CD8-positive, alpha-beta memory T cell (primary cell): ENCODE measurements at places on chromosomes 7 and 10.

- no peaks in the 10 kb centered on the region for H3K27me3 ChIP-seq
- no peaks in the 10 kb centered on the region for H3K36me3 ChIP-seq
- no peak for DNase-seq
- no peak overlapping the region for H3K27ac ChIP-seq
- H3K4me1 ChIP-seq, result no peaks in the 10 kb centered on the region
- H3K4me3 ChIP-seq, result no peak overlapping the region
Measured at GRCh38 chr7:17545348-17545747, 246.9 kb downstream of the AHR start.

DNA sequence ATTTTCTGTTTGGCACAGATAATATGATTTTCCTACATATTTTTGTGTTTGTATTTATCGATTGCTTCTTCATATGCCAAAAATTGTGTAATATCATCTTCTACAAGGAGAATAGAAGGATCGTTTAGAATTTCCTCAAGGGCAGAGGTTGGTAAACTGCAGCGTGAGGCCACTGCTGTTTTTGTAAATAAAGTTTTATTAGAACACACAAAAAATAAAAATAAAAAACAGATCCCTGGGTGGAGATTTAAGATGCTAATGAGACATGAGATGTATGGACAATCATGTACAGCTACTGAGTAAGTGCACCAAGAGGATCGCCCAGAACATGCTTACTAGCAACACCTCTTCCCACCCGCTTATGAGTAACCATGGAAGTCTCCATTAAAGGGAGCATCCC is 9.6 kb downstream of the LYZL2 start:
- H3K4me3 ChIP-seq, result no peak overlapping the region
- no peak overlapping the region for H3K27ac ChIP-seq
- DNase-seq, result no peak
- no peaks in the 10 kb centered on the region for H3K4me1 ChIP-seq
- no peaks in the 10 kb centered on the region for H3K36me3 ChIP-seq

DNA sequence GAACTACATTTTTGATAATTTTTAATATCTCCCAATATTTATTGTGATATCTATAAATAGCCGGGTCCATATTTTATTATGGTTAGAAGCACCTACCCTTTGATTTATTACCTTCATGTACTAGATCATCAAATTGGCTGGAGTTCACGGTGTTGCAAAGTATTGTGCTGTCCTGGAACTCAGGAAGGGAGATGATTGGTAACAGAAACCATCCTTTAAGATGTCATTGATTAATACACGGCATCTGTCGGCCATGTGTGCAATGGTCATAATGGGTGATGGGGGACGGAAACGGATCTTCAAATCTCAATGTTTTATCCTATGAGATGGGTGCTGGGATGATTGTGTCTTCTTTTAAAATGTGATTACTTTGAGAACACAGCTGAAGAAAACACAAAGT is 157.0 kb downstream of the NEBL start:
- no peak overlapping the region for H3K4me3 ChIP-seq
- H3K27ac ChIP-seq, result no peak overlapping the region
- H3K36me3 ChIP-seq, result no peaks in the 10 kb centered on the region
- H3K4me1 ChIP-seq, result no peaks in the 10 kb centered on the region
- no peak for DNase-seq

DNA sequence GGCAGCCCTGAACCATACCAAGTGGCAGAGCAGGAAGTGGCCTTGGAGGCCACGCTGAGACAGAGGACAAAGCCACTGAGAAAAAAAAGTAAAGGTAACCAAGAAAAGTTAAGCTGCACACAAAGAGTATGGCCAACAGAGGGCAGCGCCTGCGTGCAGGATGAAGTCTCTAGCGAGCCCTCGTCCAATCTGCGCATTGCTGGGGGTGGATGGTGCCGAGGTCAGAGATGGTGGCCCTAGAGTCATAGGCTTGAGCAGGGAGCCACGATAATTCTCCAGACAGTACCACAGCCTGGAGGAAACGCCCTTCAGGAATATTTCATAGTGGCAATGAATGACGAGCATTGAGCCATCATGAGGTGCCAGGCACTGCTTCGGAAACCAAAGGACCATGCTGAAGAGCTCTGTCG is 9.7 kb downstream of the ATP6V0E2 start:
- peaks cover 5% of the 10 kb centered on the region for H3K4me1 ChIP-seq
- DNase-seq, result no peak
- no peak overlapping the region for H3K4me3 ChIP-seq
- H3K27me3 ChIP-seq, result no peaks in the 10 kb centered on the region

DNA sequence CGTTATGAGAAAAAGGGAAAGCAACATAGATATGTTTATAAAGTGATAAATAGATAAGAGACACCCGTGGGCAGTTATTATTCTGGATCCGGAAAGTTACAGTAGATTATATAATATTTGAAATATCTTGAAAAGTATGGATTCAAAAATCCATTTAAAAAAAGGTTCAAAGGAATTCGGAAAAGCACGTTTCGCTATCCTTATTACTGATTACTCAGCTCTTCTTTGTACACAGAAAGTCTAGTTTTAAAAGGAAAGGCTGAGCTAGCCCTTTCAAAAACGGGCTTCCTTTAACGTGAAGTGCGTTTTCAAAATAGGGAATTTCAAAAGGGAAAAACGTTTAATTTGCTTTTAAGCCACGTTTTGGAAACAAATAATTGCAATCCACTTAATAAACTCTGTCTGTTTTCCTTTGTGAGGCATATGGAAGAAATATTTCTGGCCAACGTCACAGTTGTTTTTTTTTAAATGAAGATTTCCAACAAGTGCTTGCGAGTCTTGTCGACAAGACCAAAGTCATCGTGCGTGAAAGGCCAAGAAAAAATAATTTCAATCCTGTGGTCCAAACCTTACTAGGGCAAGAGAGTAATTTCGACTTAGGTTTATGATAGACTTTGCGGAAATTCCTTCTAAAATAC is 2.2 kb upstream of the SKIDA1 start:
- H3K4me1 ChIP-seq, result peaks cover 15% of the 10 kb centered on the region
- H3K27me3 ChIP-seq, result no peaks in the 10 kb centered on the region
- DNase-seq, result no peak
- H3K4me3 ChIP-seq, result no peak overlapping the region
- no peaks in the 10 kb centered on the region for H3K36me3 ChIP-seq

- H3K27ac ChIP-seq, result no peak overlapping the region
- H3K4me3 ChIP-seq, result no peak overlapping the region
- no peak for DNase-seq
Measured at GRCh38 chr10:42888504-42889095, 106.0 kb downstream of the BMS1 start.

DNA sequence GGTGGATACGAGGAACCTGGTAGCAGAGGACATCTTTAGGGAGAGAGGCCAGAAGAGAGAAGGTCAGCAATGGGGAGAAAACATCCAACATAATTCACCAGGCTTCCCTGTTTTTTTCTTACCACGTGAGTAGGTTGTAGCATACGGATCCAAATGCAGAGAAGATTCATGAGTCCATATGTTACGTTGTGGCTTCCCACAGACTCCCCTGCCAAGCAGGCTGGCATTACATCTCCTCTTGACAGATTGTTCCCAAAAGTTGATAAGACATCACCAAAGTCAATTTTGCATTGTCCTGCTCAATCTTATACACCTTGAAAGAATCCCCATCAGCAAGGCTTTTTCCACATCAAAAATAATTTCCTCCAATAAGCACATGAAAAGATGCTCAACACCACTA is 39.7 kb downstream of the DRGX start:
- H3K27me3 ChIP-seq, result no peaks in the 10 kb centered on the region
- no peak overlapping the region for H3K4me3 ChIP-seq
- no peaks in the 10 kb centered on the region for H3K4me1 ChIP-seq

DNA sequence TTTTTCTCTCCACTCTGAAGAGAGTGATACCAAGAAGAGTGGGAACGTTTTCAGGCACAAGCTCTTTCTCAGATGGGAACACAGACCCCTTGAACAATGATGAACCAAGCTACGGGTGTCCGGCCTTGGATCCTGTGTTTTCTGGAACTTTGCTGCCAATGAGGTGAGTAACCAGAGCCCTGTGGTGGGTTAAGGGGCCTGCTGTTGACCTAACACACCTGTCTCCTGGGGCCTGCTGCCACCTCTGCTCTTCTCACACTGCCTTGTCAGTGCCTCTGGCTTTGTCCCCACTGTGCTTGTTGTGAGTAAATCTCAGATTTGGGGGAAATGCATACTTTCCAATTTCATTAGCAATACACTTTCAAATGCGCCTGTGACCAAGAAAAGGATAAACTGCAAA is 1.4 kb upstream of the PKD1L1 start:
- H3K4me3 ChIP-seq, result no peak overlapping the region
- no peak for DNase-seq
- no peaks in the 10 kb centered on the region for H3K27me3 ChIP-seq
- H3K4me1 ChIP-seq, result no peaks in the 10 kb centered on the region
- H3K36me3 ChIP-seq, result peaks cover 5% of the 10 kb centered on the region
